ENCODE measurements at places on chromosomes 12 and 14.

GRCh38 chr12:58629376-58629775, 290.9 kb downstream of the LRIG3 start:
- DNase-seq: no peak

GRCh38 chr14:71855399-71856036, 76.7 kb upstream of the RGS6 start:
- DNase-seq: peak; percentile 41

GRCh38 chr12:16562435-16562834, 43.5 kb downstream of the LMO3 start:
- no peak for DNase-seq

DNA sequence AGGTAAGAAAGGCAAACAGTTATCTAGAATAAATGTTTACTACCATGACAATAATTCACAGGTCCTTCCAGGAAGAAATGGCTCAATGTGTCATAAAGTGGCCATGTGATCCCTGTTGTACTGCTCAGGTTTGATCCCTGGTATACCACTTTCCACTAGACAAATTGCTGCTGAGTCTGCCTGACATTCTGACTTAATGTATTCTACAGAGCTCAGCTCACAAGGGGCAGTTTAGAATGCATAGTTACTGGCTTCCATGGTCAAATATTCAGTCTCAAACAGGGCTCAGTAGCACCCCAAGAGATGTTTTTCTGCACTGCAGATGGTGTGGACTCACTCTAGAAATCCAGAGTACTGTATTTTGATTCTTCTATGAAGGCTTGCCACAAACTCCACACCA, 21.8 kb downstream of the TSHR start:
- DNase-seq: no peak

DNA sequence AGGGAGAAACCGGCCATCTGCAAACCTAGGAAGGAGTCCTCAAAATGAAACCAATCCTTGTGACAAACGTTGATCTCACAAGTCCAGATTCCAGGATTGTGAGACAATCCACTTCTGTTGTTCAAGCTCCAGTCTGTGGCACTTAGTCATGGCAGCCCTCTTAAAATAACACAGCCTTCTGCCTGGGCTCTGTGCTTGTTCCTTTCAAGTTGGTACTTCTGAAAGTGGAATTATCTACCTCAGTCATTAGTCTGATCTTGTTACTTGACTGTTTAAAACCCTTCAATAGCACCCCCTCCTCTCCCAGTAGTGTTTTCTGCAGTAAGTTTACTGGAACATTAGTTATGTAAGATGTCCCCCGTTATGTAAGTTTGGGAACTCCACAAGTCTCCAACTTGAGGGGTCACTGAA, 111.0 kb upstream of the HIF1A start:
- no peak for DNase-seq
